ENCODE measurements at places on chromosomes 6 and 20.

GRCh38 chr6:43689421-43689820 lies 1.8 kb upstream of the MRPS18A start:
- no peak for DNase-seq

GRCh38 chr6:41576667-41577066 lies 30.5 kb downstream of the FOXP4 start:
- no peak for DNase-seq

DNA sequence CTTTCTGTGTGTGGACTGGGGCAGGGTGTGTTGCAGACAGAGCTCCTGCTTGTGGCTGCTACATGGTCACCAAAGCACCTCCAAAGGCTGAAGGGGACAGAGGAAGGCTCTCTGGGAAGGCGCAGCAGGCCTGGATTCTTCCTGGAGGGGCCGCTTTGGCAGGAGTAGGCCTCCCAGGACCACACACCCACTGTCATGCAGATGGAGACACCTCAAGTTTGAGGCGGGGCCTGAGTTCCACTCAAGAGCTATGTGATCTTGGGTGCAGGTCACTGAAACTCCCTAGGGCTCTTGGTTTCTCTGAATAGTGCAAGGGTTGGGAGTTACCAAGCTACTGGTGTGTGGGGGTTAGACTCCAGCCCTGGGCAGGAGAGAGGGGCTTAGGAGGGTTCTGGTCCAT lies 27.9 kb downstream of the EFCAB8 start:
- no peak for DNase-seq

DNA sequence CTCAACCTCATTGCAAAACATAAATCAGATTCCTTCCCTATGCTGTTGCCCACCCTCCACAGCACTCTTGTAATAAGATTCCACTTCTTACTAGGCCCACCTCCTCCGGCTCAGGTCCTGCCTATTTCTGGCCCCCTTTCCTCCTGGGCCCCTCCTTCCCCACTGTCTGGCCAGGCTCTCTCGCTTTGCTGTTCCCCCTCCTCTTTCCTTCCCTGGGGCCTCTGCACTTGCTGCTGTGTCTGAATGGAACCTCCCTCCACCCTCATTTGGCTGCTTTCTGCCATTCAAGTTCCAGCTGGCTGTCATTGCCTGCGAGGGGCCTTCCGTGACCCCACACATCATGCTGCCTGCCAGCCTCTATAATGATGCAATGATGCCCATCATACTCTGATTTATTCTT lies 38.9 kb downstream of the ARHGAP40 start:
- DNase-seq: no peak

DNA sequence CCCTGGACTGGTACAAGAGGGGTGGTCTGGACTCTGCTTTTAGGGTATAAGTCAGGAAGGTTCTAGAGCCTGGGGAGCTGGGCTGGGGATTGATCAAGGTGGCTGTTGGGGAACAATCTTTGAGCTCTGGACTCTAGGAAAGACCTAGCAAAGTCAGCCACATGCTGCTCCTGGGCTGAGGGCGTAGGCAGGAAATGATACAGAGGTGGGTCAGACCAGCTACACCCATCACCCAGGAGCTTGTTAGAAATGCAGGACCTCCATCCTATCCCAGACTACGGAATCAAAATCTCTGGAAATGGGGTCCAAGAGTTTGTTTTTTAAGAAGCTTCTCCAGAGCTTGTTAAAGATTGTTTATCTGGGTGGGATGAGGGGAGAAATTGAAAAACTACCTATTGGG lies 9.4 kb downstream of the ADTRP start:
- DNase-seq: no peak

GRCh38 chr6:44034391-44034861 lies 92.8 kb downstream of the MRPL14 start:
- no peak for DNase-seq

- peak; percentile 49 for DNase-seq
Observed at GRCh38 chr6:1832844-1833787, 223.4 kb downstream of the FOXC1 start.

DNA sequence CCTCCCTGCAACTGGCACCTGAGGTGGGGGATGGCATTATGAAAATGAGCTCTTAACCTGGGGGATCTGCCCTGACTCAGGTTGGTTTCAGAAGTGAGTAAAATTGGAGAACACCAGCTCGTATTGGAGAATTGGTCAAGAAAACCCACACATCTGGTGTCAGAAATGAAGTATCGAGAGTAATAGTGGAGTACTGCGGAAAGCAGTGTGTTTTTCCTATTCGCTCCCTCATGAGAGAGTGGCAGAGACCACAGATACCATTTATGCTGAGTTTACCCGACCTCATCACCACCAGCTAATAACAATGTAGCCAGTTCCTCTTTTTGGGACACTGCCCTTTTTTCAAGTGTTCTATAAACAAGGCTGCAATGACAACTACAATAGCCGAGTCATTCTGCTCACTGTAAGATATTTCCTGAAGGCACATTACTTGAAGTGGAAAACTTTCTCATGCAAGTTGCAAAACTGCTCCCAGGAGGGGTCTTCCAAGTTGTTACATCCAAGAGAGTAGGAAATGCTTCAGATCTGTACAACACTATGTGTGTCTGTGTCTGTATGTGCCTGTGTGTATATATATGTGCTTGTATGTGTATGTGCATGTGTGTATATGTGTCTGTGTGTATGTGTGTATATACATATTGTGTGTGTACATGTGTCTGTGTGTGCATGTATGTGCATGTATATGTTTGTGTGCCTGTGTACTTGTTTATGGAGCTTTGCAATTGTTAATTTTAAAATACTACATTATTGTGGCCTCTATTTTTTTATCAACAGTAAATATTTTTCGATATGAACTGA lies 106.0 kb upstream of the CST7 start:
- DNase-seq: no peak

GRCh38 chr6:135703007-135703406 lies 148.5 kb upstream of the PDE7B start:
- no peak for DNase-seq

DNA sequence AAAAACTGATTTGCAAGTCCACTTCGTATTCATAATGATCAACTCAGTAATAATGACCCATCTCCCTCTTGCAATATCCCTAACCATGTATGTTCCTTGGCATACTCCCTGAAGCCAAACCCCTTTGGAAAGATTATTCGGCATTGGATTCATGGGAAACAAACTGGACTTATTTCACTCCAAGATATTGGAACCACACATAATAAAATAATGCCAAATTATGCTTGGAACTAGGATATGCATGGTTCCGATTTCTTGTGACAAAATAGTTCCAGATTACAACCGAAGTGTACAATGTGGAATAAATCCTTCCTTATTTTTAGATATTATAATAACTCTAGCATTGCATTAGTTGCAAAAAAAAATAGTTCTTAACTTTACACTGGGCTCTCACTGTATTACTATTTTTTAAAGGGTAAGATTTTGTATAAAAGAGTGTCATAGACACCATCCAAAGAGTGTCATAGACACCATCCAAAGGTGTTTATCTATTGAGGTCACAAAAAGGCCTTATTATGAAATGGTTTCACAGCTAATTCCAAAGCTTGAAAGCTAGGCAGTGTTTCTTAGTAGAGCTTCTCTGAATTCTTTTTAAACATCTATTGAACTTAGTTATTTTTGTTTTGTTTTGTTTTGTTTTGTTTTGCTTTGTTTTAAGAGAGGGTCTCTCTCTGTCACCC lies 410.9 kb upstream of the JARID2 start:
- DNase-seq: no peak

DNA sequence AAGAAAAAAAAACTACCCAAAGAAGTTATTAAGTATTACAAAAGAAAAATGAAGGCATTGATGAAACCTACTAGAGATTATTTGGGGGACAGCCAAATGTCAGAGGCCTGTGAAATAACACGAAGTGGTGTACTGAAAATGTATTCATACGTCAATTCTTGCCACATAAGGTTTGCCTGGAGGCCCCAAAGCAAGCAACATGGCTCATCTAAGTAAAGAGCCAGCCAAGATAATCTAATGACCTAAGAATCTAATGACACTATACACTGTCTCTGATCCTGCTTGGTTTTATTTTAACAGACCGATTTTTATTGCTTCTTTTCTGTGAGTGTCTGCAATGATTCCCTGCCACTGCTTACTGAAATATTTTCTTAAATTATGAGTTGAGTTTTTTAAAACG lies 34.7 kb downstream of the FILIP1 start:
- no peak for DNase-seq

Data from urinary bladder (tissue), 4 donors.